ENCODE measurements at places on chromosomes 5 and 9.

GRCh38 chr5:33736510-33736909 is 155.3 kb downstream of the ADAMTS12 start:
- no peak for DNase-seq

DNA sequence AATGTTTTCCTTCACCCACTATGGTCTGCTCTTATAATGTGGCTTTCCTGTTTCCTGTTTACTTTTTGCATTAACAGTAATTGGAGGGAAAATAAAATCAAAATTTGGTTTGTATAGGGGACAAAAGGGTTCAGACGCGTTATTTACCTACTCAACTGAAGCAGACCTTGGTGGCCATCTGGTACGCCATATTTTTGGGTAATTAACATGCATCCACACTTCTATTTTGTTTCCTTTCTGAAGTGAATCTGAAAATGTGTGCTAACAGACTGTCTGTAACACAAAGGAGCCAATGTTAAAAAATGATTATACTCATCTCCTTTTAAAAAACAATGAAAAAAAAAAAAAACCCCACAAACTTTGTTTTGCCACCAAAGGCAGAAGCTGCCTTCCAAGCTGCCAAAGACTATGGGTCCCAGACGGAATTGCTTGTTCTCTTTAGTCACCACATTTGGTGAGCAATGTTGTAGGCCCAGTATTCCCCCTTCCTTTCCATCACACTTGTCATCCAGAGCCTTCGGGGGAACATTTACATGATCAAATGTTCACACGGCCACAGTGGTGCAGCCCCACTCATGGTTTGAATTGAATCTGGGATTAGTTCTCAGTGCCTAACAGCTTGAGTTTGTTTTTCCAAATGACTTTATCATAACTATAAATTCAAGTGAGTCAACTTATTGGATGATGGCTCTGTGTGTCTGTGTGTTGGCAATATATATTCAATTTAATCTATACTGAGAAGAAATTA is 323.7 kb upstream of the CD180 start:
- DNase-seq: no peak

DNA sequence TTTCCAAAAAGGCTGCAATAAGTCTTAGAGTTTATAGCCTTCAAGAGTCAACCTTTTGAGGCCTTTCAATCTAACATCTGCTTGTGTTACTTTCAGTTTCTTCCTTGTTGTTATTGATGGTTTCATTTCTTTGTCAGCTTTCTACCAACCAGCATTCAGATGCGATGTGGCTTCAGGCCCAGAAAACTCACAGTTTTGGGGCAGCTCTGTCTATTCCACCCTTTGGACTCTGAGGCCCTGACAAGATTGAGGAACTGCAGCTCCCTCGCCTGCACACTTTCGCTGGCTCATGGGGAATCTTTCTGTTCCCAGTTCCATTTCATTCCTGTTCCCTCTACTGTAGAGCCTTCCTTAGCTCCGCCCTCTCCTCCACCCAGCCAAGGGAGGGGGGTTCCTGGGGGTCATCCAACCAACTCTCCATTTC is 13.3 kb upstream of the WHRN start:
- no peak for DNase-seq

- no peak for DNase-seq
Measured at GRCh38 chr5:141708016-141708415, 26.0 kb upstream of the ARAP3 start.

- no peak for DNase-seq
Measured at GRCh38 chr5:68949256-68949655, 144.6 kb upstream of the SLC30A5 start.

DNA sequence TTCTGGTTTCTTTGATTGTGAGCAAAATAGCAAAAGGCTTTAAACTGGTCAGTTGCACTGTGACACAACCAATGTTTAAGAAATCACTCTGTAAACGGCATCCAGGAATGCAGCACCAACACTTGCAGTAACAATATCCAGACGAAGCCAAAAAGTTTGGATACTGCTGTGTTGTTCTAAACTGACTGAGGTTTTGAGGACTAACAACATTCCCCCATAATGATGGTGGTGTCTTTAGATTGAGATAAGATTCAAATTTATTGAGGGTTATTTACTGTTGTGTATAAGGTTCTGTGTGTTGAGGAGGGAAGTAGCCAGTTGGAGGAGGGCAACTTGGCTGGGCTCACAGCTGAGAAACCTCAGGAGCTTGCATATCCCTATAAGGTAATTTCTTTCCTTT is 353.6 kb downstream of the BNC2 start:
- DNase-seq: no peak

DNA sequence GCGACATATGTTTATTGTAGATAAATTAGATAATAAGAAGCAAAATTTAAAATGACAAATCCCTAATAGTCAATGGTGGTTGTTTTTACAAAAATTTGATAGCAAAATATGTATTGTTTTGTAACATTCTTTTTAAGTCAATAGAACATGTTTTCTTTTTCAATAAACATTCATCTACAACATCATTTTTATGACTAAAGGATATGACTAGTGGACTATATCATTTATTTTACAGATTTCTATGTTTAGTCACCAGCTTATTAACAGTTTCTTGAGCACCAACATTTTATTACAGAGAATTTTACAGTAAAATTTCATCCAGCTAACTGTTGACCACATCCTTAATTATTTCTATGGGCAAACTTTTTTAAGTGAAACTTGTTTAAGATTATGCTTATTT is 114.7 kb upstream of the IL7R start:
- DNase-seq: no peak

GRCh38 chr5:168592014-168592368 is 12.8 kb upstream of the PANK3 start:
- no peak for DNase-seq

DNA sequence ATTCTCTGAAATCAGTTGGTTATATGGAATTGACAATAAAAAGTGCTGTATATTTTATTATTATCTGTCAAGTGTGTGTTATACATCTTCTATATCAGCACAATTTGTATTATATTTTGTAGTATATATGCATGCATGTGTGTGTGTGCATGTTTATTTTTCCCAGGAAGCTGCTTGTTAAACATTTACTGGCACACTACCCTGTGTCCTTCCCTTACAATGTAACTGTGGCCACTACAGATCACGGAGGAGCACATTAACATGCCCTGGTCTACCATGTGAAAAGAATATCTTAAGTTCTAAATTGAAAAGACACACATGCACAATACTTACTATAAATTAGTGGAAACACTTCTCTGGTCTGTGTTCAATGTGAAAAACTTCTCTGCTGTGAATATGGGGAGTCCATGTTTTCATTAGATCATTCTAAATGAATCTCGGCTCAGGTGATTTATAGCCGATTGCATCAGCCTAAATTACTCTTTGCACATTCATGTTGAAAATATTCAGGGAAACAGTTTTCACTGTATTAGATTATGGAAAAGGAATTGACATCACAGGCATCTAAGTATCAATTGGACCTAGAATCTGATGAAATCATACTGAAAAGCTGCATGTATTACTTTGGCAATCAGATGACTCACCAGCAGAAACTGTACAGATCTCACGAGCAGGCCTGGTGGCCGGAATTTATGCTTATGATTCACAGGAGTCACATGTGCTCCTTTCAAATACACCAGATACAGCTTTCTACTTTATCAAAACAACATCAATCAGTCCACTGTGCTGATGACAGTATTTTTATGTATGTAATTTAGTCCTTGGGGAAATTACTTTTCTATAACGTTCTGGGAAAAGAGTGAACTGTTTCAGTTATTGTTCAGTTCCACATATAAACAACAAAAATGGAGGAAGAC is 39.4 kb downstream of the LURAP1L start:
- DNase-seq: no peak

DNA sequence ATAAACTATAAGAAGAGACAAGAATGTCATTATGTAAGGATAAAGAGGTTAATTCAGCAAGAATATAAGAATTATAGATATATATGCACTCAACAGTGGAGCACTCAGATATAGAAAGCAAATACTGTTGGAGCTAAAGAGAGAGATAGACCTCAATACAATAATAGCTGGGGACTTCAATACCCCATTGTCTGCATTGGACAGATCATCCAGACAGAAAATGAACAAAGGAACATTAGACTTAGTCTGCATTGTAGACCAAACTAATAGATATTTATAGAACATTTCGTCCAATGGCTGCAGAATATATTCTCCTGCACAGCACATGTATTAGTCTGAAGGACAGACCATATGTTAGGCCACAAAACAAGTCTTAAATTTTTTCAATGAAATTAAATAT is 777.1 kb downstream of the CDH18 start:
- DNase-seq: no peak

GRCh38 chr9:20754556-20754955 is 70.5 kb downstream of the FOCAD start:
- no peak for DNase-seq

- no peak for DNase-seq
Measured at GRCh38 chr9:81626511-81626910, 62.8 kb downstream of the TLE1 start.

DNA sequence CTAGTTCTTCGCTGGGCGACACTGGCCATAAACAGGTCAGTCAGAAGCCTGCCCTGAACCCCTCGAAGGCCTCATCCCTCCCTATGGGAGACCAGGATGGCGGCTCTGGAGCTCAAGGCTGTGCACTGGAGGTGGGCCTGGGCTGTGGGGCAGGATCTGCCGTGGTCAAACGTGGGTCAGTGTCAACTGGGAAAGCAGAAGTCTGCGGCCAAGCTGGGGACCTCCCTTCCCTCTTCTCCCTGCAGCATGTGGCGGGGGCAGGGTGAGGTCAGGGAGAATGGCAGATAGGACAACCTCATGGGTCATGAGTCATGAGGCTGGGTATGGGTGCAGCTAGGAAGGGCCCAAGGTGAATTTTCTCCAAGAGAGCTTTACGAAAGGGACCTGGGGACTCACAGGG is 132.9 kb downstream of the RXRA start:
- DNase-seq: no peak

DNA sequence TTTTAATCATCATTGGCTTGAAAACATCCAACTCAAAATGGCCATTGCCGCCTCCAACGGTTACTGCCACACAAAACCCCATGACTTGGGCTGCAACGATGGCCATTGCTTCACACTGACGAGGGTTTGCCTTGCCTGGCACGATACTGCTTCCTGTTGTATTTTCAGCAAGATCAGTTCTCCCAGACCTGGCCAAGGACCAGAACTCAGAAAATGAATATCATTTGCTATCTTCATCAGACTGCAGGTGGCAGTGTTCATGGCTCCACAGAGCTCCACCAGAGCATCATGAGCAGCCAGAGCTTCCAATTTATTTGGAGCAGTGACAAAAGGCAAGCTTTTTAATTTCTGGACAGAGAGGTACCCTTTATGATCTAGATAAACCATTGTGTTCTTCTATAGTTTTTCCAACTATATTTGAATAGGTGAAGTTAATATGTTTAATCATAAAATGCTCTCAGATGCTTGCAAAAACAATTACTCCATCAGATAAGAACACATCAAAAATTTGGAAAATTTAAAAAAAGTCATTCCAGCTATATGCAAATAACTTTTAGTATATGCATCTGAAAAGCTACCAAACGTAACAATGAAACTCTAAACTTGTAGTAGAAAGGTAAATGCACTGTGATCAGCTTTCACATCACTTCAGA is 10.4 kb downstream of the AMACR start:
- DNase-seq: no peak

GRCh38 chr5:169706071-169706470 is 69.0 kb downstream of the DOCK2 start:
- DNase-seq: no peak

- DNase-seq: no peak
Measured at GRCh38 chr5:174271316-174271715, 225.8 kb downstream of the NSG2 start.

- no peak for DNase-seq
Measured at GRCh38 chr9:20815923-20816703, 132.1 kb downstream of the FOCAD start.

DNA sequence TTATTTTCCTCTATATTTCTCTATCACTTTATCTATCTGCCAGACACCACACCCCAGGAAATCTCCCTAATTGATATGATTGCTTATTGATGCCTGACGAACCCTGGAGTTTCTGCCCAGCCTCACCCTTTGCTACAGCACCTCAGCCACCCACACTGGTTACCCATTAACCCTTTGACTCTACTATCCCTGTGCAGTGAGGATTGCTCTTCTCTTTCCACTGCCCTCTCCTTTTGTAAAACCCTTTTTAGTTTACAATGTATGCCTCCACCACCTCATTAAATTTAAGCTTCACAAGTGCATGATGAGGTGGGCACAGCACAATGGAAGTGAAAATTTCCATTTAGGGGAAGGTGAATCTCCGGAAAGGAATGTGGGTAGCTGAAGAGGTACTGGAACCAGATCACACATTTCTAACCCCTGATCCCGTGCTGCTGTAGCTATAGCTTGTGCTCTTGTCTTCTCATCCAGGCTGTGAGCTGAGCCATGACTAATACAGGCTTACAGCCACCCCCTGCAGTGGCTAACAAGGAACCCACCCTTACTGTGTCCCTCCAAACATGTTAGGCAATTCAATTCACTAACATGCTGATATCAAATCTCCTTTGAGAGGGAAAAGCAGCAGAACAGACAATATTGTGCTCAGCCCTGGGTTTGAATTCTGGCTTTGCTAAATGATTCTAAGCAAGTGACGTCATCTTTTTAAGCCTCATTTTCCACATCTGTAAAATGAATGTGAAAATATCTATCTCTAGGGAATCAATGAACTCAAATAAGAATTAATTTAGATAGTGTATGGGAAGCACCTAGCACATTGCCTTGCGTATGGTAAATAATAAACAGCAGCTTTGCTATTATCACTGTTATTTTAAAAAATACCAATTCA is 186.9 kb upstream of the TRIM32 start:
- DNase-seq: no peak

- no peak for DNase-seq
Measured at GRCh38 chr9:132557159-132557558, 25.2 kb upstream of the BARHL1 start.

- no peak for DNase-seq
Measured at GRCh38 chr5:6496207-6496584, 47.5 kb downstream of the UBE2QL1 start.

DNA sequence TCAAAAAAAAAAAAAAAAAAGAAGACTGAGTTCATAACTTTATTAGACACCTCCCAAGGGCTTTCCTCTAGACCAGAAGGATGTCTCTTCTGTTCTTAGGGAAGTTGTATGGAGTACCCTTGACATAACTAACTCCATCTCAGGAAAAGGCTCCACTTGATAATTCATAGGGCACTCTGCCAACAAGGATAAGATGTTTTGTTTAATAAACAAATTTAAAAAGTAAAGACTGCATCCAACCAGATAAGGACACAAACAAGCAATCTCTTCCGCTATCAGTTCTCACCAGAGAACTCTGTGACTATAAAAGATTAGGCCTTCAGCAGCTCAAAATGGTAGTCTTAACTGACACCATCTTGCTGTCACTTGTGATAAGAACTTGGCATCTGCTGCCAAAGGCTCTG is 65.8 kb downstream of the SFXN1 start:
- DNase-seq: no peak

GRCh38 chr9:116327701-116328405 is 174.3 kb downstream of the PAPPA start:
- DNase-seq: no peak

DNA sequence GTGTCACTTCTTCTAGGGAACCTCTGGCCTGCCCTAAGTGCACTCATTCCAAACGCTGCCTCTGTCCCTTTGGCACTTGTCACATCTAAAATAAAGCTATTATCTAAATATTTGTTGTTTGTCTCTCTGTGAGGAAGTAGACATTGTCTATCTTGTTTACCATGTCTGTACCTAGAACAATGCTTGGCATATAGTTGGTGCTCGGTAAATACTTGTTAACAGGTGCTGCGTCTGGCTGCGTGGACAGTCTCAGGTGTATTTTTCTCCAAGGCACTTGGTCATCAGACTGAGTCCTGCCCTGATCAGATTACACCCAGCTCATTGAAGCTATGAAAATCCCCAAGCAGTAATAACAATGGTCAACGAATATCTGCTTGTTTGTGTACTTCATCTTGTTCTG is 174.9 kb upstream of the SMIM23 start:
- DNase-seq: no peak

All from NCI-H1417 treated with DMSO at 0.1 percent for 48 hours (cell line).